ENCODE measurements at places on chromosomes 7 and 10.

GRCh38 chr10:91702620-91703019 lies 69.7 kb upstream of the PPP1R3C start:
- DNase-seq = no peak

GRCh38 chr7:113207441-113207840 lies 89.1 kb upstream of the SMIM30 start:
- no peak for DNase-seq

GRCh38 chr7:317643-318405 lies 27.9 kb downstream of the FOXL3 start:
- no peak for DNase-seq

GRCh38 chr10:60270426-60270825 lies 119.2 kb downstream of the ANK3 start:
- DNase-seq = peak; percentile 5
